ENCODE measurements at places on chromosomes 12 and 14.

DNA sequence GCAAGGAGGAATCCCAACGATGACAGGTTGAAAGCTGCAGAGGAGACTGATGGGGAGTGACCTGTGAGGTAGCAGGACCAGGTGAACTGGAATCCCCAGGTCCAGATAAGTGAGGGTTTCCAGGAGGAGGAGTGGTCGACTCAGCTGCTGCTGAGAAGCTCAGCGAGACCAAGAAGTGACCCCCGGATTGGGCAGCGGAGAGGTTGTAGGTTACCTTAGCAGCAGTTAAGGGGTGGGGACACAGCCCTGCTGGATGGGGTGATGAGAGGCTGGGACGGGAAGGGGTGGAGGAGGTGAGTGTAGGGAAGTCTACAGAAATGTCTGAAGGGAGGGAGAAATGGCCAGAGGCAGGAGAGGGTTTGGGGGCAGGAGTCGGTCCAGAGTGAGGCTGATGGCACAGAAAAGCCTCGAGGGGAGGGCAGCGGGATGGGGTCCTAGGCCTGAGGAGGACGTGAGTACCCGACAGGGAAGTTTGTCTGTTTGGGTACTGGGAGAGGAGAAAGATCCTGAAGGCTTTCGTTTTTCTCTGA lies 2.6 kb upstream of the RCOR1 start:
- DNase-seq = no peak

- DNase-seq = no peak
These were observed 56.1 kb downstream of the SYT10 start for GRCh38 chr12:33383503-33383902.

DNA sequence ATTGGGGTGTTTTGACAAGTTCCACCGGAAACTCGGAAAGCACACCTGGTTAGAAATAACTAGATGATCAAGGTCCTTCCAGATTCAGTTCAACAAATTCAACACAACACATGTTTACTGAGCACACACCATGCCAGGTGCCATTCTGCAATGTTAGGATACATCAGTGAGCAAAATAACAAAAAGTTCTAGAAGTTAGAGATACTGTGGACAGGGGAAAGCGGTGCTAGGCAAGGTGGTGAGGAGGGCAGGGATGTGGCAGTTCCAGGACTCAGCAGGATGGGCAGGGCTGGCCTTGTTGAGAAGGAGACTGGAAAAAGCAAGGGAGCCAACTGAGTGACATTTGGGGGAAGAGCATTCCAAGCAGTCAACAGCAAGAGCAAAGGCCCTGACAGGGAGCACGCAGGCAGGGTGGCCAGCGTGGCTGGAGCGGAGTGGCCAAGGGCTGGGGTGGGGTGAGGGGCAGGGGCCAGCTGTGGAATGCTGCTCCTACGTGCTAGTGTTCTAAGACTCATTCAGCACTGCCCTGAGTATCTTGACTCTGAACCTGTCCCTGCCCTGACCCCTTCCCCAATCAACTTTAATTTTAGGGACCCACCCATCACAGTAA lies 19.4 kb upstream of the FAIM2 start:
- no peak for DNase-seq

DNA sequence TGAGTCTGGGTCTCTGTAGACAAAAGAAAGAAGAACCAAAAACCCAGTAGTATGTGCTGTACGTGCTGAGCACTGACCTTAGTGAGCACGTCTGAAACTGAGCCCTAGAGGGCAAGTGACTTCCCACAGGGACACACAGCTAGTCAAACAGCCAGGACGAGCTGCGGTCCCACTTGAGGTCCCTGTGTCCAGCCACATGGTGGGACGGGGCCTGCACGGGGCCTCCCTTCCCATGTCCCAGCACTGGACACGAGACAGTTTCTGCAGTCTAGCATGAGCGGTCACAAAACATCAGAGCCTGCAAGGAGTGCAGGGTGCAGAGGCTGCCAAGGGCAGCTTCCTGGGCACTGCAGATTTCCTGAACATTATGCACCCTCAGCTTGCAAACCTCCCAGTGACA lies 121.6 kb downstream of the NCOR2 start:
- DNase-seq = no peak

- peak; percentile 16 for DNase-seq
These were observed 947 bp downstream of the GAS2L3 start for GRCh38 chr12:100574187-100575074.

DNA sequence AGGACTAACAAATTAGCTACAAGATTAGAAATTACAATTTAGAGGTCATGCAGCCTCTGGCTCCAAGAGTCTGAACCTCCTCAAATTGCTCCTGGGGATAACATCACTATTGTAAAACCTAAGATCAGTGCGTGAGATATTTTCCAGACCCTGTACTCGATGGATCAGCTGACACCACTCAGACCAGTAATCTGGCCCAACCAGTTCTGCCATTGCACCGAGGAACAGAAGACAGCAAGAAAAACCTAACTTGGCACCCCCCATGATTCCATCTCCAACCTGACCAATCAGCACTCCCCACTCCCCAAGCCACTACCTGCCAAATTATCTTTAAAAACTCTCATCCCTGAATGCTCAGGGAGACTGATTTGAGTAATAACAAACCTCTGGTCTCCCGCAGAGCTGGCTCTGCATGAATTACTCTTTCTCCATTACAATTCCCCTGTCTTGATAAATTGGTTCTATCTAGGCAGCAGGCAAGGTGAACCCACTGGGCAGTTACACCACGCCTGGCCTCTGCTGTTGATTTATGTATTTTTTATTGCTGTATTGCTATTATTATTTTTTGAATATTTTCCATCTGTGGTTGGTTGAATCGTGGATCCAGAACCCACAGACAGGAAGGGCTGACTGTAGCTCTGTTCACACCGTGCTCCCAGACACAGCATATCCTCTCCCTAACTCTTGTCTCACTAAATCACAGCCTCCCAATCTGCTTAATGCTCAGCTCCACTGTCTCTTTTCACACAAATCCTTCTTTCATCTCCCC lies 9.2 kb downstream of the HEBP1 start:
- DNase-seq = no peak

Data from HEK293T (cell line).